Myocyte (in vitro differentiated cells): ENCODE measurements at places on chromosomes 5 and 9.

GRCh38 chr5:132456296-132456986, 34.1 kb downstream of the IRF1 start:
- DNase-seq: peak; percentile 74

DNA sequence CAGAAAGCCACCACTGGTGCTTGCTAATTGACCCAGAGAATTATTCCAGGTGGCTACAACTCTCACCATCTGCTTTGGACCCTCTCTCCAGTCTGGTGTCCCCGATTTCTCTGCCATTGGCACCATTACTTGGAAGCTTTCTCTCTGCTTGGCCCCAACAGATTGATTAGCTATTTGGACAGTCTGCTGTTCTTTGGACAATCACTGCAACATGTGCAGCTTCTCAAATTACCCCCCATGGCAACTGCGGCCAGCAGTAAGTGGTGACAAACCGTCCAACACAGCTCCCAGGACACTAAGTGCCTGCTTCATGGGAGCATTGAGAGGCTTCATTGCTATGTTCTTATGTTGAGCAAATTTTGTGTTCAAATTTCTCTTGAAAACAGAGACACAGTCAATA, 309.8 kb downstream of the TAF11L14 start:
- DNase-seq: no peak

GRCh38 chr9:135221951-135222631, 134.6 kb downstream of the OLFM1 start:
- DNase-seq: no peak

GRCh38 chr5:44454002-44454401, 64.8 kb upstream of the FGF10 start:
- DNase-seq: no peak

- no peak for DNase-seq
Observed at GRCh38 chr9:136107155-136107952, 11.3 kb downstream of the TMEM250 start.

DNA sequence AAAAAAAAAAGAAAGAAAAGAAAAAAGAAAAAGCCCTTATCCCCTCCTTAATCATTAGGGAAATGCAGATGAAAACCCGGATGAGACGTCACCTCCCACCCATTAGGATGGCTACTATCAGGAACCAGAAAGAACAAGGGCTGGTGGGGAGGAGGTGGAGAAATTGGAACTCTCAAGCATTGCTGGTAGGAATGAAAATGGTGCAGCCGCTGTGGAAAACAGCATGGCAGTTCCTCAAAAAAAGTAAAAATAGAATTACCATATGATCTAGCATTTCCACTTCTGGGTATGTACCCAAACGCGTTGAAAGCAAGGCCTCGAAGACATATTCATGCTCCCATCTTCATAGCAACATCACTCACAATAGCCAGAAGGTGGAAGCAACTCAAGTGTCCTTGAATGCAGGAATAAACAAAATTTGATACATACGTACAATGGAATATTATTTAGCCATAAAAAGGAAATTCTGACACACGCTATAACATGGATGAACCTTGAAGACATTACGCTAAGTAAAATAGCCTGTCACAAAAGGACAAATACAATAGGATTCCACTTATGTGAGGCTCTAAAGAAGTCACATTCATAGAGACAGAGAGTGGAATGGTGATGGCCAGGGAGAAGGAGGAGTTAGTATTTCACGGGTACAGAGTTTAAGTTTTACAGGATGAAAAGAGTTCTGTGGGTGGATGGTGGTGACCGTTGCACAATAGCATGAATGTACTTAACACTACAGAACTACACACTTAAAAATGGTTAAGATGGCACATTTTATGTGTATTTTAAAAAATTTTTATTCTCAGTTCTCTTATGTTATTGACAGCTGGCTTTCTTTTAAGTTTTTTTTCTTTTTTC, 166.8 kb upstream of the IER5L start:
- DNase-seq: no peak

DNA sequence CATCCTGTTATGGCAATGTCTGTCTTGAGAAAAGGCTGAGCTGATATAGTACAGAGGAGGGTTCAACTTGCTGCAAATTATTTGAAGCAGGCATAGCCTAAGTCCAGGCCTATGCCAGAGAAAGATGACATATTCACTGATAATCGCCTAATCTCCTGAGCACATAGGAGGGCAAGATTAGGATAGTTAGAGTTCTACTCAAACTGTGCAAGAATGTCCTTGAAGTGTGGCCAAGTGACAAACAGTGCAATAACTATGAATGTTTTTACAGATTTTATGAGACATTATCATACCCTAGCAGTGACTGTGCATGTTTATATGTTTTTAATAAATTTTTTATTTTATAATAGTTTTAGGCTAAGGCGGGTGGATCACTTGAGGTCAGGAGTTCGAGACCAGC, 96.2 kb downstream of the TSSK1B start:
- DNase-seq: no peak
